ENCODE measurements at places on chromosomes 7 and 10. TPM values are rescaled to one million over a fixed set of nuclear protein-coding genes. Genes with fewer than 3 reads are reported as not detected.

Gene CPA4
- 38.7 TPM for total RNA-seq

Gene FOXI2
- not detected for total RNA-seq

DNA sequence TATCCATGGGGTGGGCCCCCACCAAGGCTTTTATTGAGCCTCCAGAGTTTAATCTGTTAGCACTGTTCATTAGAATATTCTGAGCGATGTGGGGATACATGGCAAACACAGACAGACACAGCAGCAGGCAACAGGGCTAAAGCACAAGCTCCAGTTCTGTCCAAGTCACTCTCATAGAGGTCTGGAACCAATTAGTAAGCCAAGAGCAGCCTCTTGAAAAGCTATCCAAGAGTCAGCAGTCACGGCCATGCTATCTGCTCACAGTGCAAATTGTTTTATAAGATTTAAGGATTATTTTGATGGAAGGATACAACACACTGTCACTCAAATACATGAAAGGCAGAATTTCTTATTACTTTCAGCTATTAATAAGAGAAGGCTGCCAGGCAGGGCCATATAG, 86.4 kb upstream of the DGKB start:
- DNase-seq, result no peak
- no peaks in the 10 kb centered on the region for H3K36me3 ChIP-seq
- no peaks in the 10 kb centered on the region for H3K27me3 ChIP-seq
- no peaks in the 10 kb centered on the region for H3K4me1 ChIP-seq

DNA sequence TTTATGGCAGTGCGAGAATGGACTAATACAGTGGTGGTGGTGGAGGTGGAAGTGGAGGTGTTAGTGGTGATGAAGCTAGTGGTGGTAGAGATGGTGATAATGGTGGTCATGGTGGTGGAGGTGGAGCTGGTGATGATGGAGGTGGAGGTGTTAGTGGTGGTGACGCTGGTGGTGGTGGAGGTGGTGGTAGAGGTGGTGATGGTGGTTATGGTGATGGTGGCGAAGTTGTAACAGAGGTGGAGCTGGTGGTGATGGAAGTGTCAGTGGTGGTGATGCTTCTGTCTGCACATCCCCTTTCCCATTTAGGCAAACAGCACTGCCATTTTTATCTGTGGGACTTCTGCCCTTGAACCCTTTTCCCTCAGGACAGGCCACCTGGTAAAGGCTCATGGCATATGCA, 7.4 kb upstream of the PTPRN2 start:
- H3K4me1 ChIP-seq, result no peaks in the 10 kb centered on the region
- no peak overlapping the region for H3K27ac ChIP-seq
- no peaks in the 10 kb centered on the region for H3K27me3 ChIP-seq
- H3K36me3 ChIP-seq, result no peaks in the 10 kb centered on the region
- DNase-seq, result peak; percentile 23

DNA sequence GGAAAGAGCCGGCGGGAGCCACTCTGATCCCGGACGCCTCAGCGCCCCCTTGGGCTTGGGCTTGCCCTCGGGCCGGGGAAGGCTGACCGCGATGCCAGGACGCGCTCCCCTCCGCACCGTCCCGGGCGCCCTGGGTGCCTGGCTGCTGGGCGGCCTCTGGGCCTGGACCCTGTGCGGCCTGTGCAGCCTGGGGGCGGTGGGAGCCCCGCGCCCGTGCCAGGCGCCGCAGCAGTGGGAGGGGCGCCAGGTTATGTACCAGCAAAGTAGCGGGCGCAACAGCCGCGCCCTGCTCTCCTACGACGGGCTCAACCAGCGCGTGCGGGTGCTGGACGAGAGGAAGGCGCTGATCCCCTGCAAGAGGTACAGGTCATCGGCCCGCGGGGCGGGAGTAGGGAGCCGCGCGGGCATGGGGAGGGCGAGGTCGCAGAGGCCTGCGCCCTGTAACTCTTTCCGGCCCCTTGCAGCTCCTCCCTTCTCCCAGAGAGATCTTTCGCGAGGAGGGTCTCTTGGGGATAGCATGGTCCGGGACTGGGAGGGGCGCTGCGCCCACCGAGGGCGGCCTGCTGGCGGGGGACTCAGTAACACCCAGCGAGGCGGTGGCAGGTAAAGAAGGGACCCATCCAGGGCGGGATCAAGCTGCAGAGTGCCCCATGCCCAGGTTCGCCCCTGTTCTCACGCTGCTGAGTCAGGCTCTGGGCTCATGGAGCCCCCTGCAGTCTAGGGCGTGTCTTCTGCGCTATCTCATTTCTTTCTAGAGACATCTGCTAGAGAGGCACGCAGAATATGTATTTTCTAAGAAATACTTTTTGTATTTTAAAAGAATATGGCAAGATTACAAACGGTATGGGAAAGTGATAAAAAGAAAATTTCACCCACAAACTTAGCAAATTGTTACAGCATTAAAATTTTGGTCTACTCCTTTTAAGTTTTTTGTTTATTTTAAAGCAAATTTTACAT, 687 bp downstream of the EPDR1 start:
- DNase-seq, result no peak
- H3K27ac ChIP-seq, result peak overlapping the region; percentile 89
- no peaks in the 10 kb centered on the region for H3K36me3 ChIP-seq
- no peaks in the 10 kb centered on the region for H3K27me3 ChIP-seq
- H3K4me1 ChIP-seq, result peaks cover 9% of the 10 kb centered on the region

Data from HCT116 (cell line).